ENCODE measurements at places on chromosomes 1 and 21.
A peak's percentile ranks its signal among the peaks of the same experiment; 100 is the strongest.

DNA sequence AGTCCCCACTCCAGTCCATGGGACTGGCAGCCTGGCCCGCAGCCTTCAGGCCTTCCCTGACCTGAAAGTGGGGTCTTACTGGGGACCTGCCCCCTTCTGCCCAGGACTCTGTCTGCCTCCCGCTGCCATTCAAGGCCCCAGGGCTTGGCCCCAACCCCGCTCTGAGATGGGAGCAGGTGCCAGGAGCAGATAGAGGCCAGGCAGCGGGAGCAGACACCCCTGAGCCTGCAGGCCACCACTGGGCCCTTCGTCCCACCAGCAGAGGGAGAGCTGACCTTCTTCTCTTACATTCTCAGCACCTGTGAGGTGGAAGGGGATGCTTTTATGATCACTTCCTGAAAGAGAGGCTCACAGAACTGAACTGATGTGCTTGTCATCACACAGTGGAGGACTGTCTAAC is 62.2 kb upstream of the TINAGL1 start:
- DNase-seq, result no peak

- peak; percentile 40 for DNase-seq
Observed at GRCh38 chr1:6391951-6392808, 1.4 kb downstream of the ACOT7 start.

DNA sequence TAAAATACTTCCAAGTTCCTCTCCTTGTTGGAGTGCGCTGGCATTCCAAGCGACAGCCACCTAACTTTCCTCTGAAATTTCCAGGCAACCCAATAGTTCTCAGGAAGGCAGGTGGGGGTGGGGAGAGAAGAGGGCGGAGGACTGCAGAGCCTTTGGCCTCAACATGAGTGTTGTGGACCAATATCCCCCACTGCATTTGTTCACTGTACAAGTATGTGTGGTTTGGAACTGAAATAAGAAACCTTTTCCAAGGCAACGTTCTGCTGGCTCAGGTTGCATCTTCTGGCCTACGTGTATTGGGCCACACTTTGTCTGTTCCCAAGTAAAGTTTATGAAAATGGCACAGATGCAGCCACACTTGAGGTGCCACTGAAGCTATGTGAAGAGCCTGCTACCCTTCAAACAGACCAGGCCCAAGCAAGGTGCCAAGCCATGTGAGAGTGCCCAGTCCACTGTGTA is 153.4 kb downstream of the DHRS3 start:
- DNase-seq, result peak; percentile 94

- peak; percentile 76 for DNase-seq
Observed at GRCh38 chr21:32334980-32335531, 36.4 kb downstream of the MRAP start.

GRCh38 chr1:196466654-196467053 is 141.6 kb downstream of the KCNT2 start:
- DNase-seq, result peak; percentile 85

GRCh38 chr1:79787631-79788030 is 781.1 kb upstream of the ADGRL4 start:
- no peak for DNase-seq

- DNase-seq, result no peak
Observed at GRCh38 chr1:212951947-212952640, 1.8 kb downstream of the VASH2 start.

GRCh38 chr21:36704281-36704957 is 5.5 kb downstream of the SIM2 start:
- DNase-seq, result no peak

- peak; percentile 99 for DNase-seq
Observed at GRCh38 chr21:42040411-42041180, 30.4 kb upstream of the ZBTB21 start.

GRCh38 chr21:35323947-35324346 is 274.8 kb upstream of the RUNX1 start:
- peak; percentile 54 for DNase-seq

GRCh38 chr1:185014941-185015340 is 30.4 kb upstream of the RNF2 start:
- DNase-seq, result no peak

DNA sequence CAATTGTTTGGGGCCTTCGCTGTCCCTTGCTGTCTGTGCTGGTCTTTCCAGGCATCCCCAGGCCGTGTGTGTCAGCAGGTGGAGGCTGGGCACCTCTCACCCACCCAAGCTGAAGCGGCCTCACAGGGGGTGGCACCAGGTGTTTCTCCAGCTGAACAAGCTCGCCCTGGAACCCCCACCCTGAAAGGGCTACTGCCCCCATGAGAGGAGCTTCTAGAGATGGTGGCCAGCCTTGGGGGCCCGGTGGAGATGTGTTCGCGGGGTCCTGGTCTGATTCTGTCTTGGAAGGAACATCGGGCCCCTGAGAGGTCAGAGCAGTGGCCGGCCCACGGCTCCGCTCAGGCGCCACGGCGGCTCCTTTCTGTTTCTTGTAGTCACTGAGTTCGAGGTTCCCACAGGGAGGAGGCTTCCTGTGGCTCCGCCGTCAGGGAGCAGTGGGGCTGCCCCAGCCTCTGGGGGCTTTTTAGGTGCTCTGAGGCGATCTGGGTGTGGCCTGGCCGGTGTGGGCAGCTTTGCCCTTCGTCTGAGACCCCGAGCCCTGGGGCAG is 46.9 kb downstream of the SKI start:
- no peak for DNase-seq

- DNase-seq, result no peak
Observed at GRCh38 chr1:207009182-207009850, 23.2 kb downstream of the C1orf116 start.

DNA sequence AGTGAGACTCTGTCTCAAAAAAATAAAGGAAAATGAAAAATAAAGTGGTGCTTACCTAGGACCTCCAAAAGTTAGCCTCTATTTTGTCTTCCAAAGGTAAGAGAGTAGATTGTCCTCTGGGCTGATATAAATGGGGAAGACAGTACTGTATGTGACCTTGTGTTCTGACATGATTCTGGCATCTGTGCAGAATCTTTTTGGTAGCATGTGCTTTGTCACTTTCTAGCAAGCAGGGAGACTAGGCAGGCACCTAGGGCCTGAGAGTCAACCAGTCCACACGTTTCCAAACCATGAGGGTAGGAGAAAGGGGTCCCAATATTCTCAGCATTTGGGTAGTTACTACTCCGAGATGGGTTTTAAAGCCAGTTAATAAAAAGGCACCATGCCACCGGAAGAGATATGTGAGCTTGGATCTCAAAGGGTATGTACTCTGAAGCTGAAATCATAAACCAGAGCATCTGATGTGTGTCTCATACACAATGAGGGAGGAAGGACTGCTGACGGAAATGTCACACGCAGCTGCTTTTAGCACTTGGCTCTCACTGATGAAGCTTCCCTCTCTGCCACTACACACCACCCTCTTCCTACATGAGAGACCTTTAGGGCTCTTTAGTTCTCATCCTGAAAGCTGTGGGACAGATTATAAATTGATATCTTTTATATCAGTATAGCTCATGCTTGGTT is 27.0 kb upstream of the SLC16A1 start:
- no peak for DNase-seq

DNA sequence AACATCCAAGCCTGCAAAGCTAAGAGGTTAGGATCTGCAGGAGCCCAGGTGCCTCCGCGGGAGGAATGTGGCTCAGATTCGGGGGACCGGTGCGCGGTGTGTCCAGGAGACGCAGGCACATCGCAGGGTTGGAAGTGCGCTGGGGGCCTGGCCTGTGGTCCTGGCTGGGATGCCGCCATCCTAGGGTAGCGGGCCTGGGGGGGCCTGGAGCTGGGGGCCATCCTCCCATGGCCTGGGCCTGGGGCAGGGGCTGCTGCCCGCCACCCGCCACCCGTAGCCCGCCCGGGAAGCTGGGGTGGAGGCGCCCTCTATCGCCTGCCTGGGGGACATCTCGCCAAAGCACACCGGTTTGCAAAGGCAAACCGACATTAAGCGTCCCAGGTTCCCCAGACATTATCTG is 170.6 kb upstream of the ARHGEF16 start:
- DNase-seq, result peak; percentile 47

- no peak for DNase-seq
Observed at GRCh38 chr1:199279067-199279466, 640.2 kb downstream of the PTPRC start.

- no peak for DNase-seq
Observed at GRCh38 chr1:92884195-92884594, 52.4 kb downstream of the RPL5 start.

GRCh38 chr21:45152265-45152746 is 77.9 kb downstream of the ADARB1 start:
- DNase-seq, result no peak

DNA sequence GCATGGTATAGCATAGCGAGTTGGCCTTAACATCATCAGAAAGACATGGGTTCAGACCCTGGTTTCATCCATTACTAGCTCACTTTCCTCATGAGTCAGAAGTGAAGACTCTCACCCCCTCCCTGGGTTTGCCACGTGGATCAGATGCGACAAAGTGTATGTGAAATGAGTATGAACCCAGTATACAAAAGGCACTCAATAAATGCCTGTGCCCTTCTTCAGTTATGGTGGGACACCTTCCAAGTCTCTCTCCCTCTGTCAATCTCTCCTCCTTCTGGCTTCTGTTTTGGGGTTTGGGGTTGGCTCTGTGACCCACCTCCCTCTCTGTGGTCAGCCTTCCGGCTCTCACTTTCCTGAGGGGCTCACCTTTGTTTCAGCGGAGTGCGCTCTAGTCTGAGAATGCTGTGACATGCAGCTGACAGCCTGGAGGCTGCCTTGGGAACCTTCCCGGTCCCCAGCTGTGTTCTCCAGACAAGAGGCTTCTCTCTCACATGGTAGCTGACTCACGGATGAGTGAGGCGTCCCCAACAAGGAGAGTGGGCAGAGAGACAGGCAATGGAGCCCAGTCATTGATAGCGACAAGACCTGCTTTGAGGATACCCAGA is 155.0 kb upstream of the EDN2 start:
- DNase-seq, result peak; percentile 94

Data from GM23248 (cell line).